ENCODE measurements at places on chromosomes 6 and 20. TPM values are rescaled to one million over a fixed set of nuclear protein-coding genes. Genes with fewer than 3 reads are reported as not detected.

The SPATA2 gene
- total RNA-seq: 3.3 TPM

The HLA-DRB1 gene
- total RNA-seq: 0.34 TPM

The FABP7 gene
- total RNA-seq: not detected

The ERMARD gene
- total RNA-seq: 66.1 TPM

The DEF6 gene
- total RNA-seq: 23.6 TPM

The PLEKHG1 gene
- total RNA-seq: 2.8 TPM

The CBLN4 gene
- total RNA-seq: under 0.01 TPM

The DEFB132 gene
- total RNA-seq: not detected

The ADGRG6 gene
- total RNA-seq: 15.3 TPM

The CALHM5 gene
- total RNA-seq: 3.2 TPM

The ENPP3 gene
- not detected for total RNA-seq

The OXT gene
- not detected for total RNA-seq

The VNN1 gene
- total RNA-seq: 0.23 TPM

GRCh38 chr6:37491171-37491829, 8.4 kb downstream of the CCDC167 start:
- no peak for DNase-seq

GRCh38 chr6:29975561-29975907, 33.2 kb downstream of the HLA-A start:
- no peak for DNase-seq

DNA sequence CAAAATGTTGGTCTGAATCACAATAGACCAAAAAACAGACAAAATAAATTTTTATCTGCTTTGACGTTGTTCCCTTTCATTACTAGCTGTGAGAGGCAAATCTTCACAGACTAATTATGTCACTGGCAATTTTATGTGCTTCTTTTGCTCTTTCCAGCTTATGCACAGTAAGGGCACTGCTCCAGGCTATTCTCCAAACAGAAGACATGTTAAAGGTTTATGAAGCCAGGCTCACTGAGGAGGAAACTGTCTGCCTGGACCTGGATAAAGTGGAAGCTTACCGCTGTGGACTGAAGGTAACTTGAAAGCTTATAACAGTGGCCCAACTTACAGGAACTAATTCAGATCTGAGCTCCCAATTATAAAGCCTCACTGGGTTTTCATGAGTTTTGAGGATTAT, 15.5 kb upstream of the SNRNP48 start:
- no peak for DNase-seq

DNA sequence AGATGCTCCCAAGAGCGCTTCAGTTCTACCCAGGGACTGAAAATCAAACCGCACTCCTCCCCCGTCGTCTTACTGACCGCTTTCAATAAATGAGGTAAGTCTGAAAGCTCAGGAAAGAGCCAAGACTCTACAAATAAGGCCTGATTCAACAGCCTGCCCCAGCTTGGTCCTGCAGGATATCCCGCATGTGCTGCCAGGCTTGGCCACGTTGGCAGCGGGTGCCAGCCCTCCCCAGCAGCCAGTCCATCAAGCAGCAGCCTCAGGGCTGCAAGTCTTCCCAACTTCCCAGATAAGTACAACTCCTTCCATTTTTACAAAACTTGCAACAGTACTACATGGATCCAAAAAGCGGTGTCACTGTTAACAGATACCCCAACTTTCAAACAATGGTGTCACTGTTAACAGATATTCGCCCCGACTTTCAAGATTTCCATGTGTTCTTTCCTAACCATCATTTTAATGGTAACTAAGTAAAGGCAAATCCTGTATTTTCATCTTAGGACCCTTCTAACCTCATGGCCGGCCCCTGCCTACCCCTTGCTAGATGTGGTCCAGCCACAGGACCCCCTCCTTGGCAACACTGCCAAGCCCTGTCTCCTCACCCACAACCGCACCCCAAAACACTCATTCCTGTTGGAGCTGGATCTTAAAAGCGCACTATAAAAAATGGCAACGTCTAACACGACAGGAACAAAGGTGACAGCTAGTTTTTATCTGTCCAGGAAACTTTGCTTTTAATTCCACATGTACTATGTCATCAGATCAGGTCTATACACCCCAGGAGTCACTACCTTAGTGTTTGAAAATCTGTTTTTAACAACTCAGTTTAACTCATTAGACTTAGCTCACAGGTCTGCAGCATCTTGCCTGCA, 28.0 kb downstream of the DIDO1 start:
- no peak for DNase-seq

DNA sequence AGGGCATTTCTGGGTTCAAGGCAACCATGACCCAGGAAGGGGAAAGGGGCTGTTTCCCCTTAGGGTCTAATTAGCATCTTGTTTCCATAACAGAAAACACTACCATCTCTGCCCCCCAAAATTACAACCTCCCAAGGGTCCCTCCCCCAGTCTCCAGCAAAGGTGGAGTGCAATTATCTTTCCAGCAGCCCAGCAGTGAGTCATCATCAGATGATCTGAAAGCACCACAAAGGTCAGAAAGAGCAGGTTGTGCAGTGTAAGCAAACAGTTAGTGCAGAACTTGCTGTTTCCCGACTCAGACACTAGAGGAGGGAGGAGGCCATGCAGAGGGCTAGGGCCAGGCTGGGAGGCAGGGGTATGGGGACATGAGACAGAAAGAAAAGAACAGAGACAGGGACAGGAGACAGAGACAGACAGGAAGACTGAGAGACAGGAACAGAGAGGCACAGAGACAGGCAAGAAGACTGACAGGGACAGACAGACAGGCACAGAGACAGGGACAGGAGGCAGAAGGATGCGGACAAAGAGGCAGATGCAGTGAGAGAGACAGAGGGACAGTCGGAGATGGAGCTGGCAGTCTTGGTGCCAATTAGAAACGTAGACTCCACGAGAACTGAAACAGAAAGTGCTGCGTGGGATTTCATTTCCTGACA, 62.5 kb downstream of the PYGB start:
- DNase-seq: peak; percentile 89

GRCh38 chr6:113457198-113457597, 399.9 kb upstream of the MARCKS start:
- DNase-seq: peak; percentile 45

DNA sequence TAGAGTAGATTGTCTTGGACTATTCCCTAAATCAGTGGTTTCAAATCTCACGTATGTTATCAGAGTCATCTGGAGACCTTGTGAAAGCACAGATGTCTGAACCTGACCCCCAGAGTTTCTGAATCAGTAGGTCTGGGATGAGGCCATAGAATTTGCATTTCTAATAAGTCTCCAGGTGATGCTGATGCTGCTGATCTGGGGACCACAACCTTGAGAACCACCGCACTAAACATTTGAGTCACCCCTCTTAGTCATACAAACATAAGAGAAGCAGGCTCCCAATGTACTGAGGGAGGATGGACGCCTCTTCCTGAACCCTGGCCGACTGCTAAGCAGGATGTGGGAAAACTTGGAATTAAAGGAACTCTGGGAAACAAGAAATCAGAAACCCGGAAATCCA, 187.8 kb upstream of the PRDM1 start:
- DNase-seq: peak; percentile 75

DNA sequence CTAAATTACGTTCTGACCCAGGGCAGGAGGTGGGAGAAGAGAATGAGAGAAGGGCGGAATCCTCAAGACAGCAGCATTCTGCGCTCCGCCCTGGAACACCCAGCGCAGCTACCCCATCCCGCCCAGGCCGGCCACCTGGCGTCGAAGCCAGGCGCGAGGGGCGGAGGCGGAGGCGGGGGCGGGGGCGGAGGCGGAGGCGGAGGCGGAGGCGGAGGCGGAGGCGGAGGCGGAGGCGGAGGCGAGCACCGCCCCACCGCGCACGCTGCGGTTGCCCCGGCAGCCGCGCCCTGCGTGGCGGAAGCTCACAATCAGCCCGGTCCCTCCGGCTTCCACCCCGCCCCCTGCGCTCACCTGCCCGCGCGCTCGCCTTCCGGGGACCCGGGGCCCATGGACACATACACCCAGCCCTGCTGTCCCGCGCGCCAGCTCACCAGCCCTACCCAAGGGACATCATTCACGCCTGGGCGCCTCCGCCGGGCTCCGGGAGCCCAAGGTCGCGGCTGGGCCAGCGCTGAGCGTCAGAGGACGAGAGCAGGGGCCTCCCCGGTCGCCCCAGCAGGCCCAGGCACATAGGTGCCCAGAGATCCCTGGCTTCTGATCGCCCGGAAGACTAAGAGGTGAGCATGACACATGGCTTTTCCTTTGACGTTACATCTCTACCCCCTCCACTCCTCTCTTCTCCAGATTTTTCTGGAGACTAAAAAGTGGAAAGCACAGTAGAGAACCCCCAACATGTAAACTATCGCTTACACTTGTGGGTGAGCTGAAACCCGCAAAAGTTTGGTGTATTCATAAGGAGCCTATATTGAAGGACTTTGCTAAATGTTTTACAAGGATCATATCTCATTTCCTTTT, at the start of gene ANKEF1:
TSS of gene ANKEF1 (plus strand) at position 271 of the 855 bp plus-strand sequence. CDS start 3,315 bp downstream, outside the sequence.
- peak; percentile 85 for DNase-seq

GRCh38 chr20:10316582-10316981, 98.0 kb downstream of the SNAP25 start:
- peak; percentile 22 for DNase-seq

GRCh38 chr20:13800728-13801134, 15.9 kb downstream of the NDUFAF5 start:
- peak; percentile 24 for DNase-seq

- no peak for DNase-seq
Measured at GRCh38 chr20:13207016-13207415, 14.1 kb upstream of the ISM1 start.

GRCh38 chr20:61936701-61937131, 129.0 kb downstream of the TAF4 start:
- no peak for DNase-seq

GRCh38 chr6:160132776-160133338, 11.2 kb downstream of the SLC22A1 start:
- DNase-seq: no peak

GRCh38 chr6:68468244-68468884, 166.7 kb upstream of the ADGRB3 start:
- no peak for DNase-seq

GRCh38 chr20:46135856-46136633, 17.9 kb downstream of the CD40 start:
- DNase-seq: no peak

- no peak for DNase-seq
Measured at GRCh38 chr6:105573138-105573537, 170.3 kb upstream of the PREP start.

DNA sequence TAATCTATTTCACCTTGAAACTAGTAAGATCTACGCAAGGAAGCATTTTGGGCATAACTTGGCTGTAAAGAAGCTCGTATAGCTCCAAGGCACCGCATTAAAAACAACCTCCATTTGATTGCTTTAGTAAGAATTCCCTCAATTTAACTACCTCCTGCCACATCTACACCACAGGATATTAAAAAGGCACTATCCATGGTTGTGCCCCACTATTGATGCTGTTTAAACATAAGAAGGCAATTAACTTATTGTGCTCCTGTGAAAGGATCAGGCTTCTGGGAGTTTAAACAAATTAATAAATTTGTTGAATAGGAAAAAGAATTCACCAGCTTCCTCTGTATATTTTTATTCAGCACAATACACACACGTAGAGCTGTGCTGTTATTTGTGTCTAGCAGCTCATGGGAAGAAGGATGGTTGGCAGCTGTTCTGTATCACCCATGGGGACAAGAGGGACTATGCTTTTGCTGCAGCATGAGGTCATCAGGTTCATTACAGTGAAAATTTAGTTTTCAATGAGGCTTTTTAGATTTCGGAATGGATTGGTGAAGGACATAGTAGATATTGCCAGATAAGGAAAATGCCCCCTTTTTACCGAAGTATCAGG, 513.3 kb downstream of the HAO1 start:
- no peak for DNase-seq

- no peak for DNase-seq
Measured at GRCh38 chr6:163152701-163153100, 261.8 kb upstream of the QKI start.

DNA sequence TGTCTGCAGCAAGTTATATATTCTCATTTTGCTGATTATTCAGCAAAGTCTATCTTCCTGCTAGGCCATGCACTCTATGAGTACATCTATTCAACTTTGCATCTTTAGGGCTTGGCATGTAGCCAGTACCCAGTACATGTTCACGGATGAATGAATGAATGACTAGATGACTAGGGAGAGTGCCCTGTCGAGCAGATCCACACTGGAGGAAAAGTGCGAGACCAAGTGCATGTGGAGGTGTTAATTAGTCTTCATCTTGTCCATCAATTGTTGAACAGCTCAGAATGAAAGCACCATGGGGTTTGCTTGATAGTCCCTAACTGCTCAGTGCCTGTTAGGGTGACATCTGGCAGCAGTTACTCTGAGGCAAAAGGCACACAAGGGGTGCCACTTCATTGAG, 30.4 kb downstream of the TM9SF4 start:
- no peak for DNase-seq

- no peak for DNase-seq
Measured at GRCh38 chr6:21279619-21280018, 313.9 kb upstream of the SOX4 start.

Data from Daoy (cell line).